A172 (cell line): ENCODE measurements at places on chromosomes 6 and 20. TPM values are rescaled to one million over a fixed set of nuclear protein-coding genes. Genes with fewer than 3 reads are reported as not detected.

DNA sequence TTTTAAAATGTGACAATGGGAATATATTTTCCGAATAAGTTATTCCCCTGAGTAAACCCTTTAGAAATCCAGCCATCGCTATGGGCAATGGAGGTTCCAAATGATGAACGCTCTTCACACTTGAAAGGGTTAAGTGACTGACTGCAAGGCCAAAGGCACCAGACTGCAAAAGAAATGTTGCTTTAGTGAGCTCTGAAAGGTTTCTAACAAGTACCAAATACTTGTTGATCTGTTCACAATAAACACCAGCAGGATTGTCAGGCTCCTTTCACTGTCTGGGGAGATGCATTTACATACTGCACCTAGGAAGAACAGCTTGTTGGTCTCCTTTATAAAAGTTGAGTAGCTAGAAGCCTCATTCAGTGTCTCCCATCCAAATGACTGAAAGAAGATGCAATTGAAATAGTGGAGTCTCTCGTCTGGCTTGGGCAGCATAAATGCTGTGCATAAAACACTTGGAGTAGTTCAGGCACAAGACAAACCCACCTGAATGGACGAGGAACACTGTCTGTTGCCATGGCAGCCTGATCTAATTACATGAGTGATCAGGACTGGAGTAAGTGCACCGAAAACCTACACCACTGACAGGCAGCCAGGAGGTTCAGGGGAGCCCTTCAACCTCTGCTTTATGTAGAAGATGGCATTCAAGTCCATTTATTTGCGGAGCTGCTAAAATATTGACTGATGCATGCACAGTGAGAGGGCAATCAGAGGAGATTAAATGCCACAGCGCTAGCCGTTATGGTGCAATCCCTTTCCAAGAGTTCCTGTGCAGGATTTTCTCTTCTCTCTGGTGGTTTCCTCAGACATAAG lies 2.9 kb downstream of the ATXN1 start:
- no peak for DNase-seq

GRCh38 chr6:10014557-10014956 lies 400.3 kb downstream of the TFAP2A start:
- peak; percentile 16 for DNase-seq

DNA sequence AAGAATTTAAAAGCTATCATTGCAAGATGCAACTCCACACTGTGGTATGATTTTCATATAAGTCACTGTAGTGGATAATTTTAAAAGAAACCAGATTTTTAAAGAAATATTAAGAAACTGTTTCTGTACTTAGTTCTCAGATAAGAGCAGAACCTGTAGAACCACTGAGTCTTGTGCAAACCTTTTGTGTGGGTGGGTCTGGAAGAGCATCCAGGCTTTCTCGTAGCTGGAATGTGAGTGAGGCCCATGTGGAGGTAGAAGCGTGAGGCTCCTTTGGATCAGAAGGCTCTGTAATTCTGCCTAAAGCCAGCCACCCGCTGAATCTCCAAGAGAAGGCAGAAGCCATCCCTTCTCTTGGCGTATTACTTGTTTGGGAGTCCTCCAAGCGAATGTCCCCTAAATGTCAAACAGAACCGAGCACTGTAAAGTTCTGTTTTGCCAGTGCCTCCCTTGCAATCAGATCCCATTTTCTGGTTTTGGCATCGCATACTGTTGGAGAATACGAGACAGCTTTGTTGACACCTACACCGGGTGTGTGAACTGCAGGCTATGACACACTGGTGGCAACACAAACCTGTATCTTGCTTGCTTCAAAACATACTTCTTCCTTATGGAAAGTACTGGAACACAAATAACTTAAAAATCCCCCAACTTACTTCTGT lies 188.7 kb downstream of the FOXC1 start:
- no peak for DNase-seq

DNA sequence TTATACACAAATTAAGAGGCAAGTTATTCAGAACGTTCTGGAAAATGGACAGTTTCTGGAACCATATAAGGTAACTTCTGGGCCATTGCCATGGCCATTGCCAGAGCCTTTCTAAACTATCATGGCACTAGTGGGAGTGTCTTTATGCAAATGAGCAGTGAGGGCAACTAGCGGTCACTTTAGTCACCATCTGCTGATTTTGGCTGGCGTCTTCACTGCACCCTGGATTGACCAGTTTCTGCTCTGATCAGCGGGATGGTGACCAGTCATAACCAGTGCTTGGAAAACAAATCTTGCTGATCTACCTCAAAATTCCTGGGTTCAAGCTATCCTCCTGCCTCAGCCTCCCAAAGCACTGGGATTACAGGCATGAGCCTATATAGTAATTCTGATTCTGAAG lies 7.3 kb upstream of the SNTA1 start:
- peak; percentile 78 for DNase-seq

GRCh38 chr6:82783587-82784236 lies 281.9 kb downstream of the UBE3D start:
- DNase-seq = no peak

DNA sequence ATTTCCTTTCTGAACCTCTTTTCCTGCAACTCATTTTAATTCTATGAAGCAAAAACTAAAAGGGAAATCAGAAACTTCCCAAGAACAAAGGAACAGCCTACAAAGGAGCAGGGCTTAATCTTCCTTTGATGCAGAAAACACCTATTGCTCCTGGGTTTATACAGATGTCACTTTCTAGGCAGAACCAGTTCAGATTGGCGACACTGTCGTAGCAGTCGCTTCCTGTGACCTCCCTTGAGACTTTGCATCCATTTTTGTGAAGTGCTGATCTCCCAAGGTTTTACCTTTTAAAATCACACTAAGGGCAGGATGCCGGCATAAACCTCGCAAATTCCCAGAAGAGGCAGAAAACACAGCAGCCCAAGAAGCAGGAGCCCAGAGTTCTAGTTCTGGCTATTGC lies 40.1 kb downstream of the JAG1 start:
- DNase-seq = no peak

- DNase-seq = peak; percentile 63
Measured at GRCh38 chr20:46520976-46521579, 7.7 kb upstream of the ZNF334 start.

- DNase-seq = no peak
Measured at GRCh38 chr20:62388839-62389600, 2.1 kb downstream of the RPS21 start.

DNA sequence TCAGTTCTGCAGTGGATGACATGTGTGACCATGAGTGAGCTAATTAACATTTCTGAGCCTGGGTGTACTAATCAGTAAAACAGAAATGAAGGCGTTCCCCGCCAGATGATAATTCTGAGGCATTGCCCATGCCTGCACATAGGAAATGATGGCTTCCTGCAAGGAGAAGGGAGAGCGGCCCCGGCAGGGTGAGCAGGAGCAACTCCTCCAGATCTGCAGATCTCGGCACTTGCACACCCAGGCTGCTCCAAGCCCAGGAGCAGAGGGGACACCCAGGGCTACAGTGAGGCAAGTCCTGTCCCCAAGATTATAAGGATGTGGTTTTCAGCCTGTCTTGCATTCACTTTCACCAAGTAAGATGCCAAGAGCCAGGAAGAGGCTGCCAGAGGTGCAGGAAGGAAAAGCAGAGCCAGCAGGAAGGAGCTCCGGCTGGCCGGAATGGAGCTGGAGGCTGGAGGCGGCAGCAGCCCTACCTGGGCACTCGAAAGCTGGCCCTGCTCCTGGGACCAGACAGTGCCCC lies 177.5 kb upstream of the CST7 start:
- no peak for DNase-seq

Gene FABP7
- 0.19 TPM in 1 of 2 replicates, not detected in the other for total RNA-seq

Gene CTNNBL1
- 35.0 and 48.0 TPM in 2 replicates for total RNA-seq

Gene MAFB
- 0.36 and 0.62 TPM in 2 replicates for total RNA-seq
